ENCODE measurements at places on chromosomes 3 and 15. TPM values are rescaled to one million over a fixed set of nuclear protein-coding genes. Genes with fewer than 3 reads are reported as not detected.

Gene TF
- not detected for total RNA-seq

Gene SH2D7
- not detected for total RNA-seq

Gene PCOLCE2
- total RNA-seq: 26.5 TPM

Gene SCAANT1
- total RNA-seq: not detected

Gene MUC13
- total RNA-seq: not detected

Gene CHRM5
- not detected for total RNA-seq

Gene BNC1
- not detected for total RNA-seq

Gene SERINC4
- not detected for total RNA-seq

- DNase-seq: peak; percentile 29
Measured at GRCh38 chr3:73624017-73624820, 522 bp downstream of the PDZRN3 start.

DNA sequence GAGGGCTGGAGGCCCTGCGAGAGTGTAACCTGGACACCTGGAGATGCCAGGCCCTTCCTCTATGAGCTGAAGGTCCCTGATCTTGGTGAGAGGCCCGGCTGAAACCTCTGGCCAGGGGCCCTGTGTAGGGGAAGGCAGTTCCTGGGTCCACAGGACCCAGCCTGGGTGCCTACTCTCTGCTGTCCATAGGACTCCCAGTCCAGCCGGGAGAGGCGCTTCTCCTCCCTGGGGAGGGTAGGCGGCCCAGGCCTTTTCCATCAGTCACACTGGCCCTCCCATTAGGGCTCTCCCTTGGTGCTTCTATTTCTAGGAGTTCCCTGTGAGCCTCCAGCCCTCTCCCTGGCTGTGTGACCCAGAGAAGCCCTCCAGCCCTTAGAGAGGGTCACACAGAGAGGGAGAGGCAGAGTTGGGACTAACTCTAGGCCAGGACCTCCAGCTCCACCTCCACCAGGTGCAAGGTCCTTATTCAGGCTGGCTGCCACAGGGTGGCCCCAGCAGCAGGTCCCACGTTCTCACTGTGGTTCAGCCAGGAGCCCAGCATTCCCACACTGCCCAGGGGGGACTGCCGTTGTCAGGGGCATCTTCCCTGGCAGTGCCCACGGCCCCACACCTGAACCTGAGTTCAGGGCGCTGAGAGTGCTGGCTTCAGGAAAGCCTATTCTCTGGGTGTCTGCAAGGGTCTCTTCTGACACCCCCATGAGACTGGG is 146.8 kb downstream of the SMAD6 start:
- no peak for DNase-seq

GRCh38 chr3:193859195-193859594 is 266.2 kb downstream of the OPA1 start:
- DNase-seq: no peak

DNA sequence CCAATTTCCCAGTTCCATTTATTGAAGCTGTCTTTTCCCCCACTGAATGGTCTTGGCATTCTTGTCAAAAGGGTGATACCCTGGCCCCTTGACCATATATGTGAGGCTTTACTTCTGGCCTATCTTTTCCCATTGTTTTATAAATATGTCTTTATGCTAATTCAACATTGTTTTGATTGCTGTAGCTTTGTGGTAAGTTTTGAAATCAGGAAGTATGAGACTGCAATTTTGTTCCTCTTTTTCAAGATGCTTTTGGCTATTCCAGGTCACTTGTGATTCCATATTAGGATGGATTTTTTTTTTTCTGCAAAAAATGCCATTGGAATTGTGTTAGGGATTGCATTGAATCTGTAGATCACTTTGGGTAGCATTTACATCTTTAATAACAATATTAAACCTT is 141.2 kb upstream of the MANF start:
- DNase-seq: no peak

GRCh38 chr15:59069430-59069829 is 35.5 kb upstream of the CCNB2 start:
- DNase-seq: no peak

- DNase-seq: peak; percentile 85
Measured at GRCh38 chr15:29612096-29612495, 210.2 kb downstream of the TJP1 start.

DNA sequence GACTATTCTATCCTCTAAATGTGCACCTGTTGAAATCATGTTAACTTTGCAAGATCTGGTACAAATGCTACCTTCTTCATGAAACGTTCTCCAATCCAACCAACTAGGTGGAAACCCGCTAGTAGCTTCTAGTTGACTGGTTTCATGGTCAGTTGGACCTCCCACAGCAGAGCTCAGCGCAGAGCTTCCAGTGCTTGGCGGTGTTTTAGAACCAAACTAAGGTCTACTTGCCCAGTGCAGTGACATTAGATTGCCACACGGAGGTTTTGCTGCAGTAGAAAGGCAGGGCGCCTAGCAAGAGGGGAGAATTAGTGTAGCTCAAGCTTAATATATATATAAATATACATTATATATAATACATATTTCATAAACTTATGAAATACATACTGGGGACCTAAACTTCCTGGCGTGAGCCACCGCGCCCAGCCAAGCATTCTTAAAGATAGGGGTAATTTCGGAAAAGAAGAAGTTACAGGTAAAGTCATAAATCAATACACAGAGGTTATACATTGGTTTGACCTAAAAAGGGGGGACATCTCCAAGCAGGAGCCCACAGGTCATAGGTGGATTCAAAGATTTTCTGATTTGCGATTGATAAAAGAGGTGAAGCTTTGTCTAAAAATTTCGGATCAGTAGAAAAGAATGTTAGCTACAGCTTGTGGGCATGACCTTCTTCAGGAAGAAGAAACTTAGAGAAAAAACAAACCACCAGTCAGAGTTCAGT is 2.1 kb upstream of the OXSR1 start:
- no peak for DNase-seq

- no peak for DNase-seq
Measured at GRCh38 chr15:92683511-92683834, 27.9 kb upstream of the FAM174B start.

DNA sequence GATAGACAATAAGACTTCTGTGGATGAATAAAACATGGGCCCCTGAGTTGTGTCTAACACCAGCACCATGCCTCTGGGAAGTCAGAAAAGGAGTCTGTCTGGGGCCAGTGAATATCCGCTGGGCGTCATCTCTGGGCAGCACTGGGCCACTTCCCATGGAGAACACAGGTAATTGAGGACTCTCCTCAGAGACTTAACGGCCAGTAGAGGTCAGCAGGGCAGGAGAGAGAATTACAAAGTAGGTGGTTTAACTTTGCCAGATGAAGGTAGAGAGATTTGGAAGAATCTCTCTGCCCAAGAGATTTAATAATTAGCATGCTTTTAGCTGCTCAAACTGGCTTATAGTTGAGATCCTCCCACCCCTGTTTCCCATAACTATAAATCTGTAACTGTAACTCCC is 65.7 kb downstream of the OCA2 start:
- DNase-seq: no peak
